ENCODE measurements at places on chromosomes 6 and 20.
A peak's percentile ranks its signal among the peaks of the same experiment; 100 is the strongest.

GRCh38 chr6:105991561-105992314 is 94.4 kb upstream of the PRDM1 start:
- peak; percentile 59 for DNase-seq

GRCh38 chr6:39140556-39141167 is 25.7 kb upstream of the SAYSD1 start:
- no peak for DNase-seq

DNA sequence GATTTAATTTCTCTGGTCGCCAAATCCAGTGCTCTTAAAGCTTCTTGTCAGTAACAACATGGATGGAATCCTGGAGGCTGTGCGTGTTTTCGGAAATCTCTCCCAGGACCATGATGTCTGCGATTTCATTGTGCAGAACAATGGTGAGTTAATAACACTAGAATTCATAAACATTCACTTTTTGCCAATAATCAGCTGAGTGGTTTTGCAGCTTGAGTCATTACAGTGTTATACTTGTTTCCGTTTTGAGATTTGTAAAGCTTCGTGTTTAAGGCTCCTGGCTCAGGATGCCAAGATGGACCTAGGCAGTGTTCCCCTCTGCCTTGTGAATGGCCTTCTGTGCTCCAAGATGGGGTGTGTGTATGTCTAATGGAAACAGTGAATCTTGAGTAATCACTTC is 113.8 kb downstream of the ARMC2 start:
- no peak for DNase-seq

- DNase-seq, result no peak
These were observed 44.3 kb downstream of the TPD52L1 start for GRCh38 chr6:125197795-125198269.

DNA sequence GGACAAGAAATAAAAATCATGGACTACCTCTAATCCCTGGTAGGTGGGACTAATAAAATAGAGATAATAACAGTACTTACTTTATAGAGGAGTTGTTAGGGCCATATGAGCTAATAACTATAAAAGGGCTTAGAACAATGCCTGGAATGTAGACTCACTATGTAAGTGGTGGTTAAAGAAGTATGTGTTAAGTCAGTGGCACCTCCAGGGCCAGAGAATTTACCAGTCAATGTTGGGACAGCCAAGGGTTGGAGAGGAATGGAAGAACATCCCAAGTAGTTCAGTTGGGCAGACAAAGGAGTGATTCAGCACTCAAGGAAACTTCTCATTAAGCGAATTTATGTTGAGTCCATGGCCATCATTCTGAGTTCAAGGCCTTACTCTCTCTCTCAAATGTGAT is 116.8 kb downstream of the OTOR start:
- DNase-seq, result no peak

- no peak for DNase-seq
These were observed 178.2 kb downstream of the SYNE1 start for GRCh38 chr6:152458648-152459644.

Data from NCI-H187 (cell line).